ENCODE measurements at places on chromosomes 5 and 9.
A peak's percentile ranks its signal among the peaks of the same experiment; 100 is the strongest.

DNA sequence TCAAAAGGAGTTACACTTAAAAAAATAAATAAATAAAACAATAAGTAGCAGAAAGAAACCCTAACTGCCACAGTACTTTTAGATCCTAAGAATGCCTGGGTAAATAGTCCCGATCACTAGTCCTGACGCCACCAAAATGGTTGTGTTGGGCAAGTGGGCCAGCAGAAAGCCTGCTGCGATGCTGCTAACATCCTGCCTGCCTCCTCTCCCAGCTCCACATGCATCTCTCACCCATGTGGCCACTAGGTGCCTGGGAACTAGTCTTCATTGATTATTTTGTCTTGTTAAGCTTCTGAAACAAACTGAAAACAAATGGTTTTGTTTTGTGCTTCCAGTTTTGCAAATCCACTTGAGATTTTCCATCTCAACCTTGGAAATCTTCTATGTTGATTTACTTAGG lies 54.4 kb upstream of the TRAF1 start:
- DNase-seq: no peak

GRCh38 chr5:14257995-14258403 lies 114.9 kb downstream of the TRIO start:
- DNase-seq: no peak

DNA sequence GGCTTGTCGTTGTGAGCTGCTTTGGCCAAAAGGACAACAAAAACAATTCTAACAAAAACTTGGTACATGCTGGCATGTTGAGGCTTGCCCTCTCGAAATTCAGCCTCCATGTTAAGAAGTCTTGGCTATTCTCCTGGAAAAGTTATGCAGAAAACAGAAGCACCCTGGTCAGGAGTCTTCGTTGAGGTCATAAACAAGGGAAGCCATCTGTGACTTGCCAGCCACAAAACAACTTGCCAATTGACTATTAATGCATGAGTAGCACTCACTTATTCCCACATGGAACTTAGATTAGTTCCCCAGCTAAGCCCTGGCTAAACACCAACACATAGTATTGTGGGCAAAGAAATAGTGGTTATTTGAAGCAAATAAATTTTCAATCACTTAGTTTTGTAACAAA lies 521.0 kb upstream of the CHD1 start:
- no peak for DNase-seq

DNA sequence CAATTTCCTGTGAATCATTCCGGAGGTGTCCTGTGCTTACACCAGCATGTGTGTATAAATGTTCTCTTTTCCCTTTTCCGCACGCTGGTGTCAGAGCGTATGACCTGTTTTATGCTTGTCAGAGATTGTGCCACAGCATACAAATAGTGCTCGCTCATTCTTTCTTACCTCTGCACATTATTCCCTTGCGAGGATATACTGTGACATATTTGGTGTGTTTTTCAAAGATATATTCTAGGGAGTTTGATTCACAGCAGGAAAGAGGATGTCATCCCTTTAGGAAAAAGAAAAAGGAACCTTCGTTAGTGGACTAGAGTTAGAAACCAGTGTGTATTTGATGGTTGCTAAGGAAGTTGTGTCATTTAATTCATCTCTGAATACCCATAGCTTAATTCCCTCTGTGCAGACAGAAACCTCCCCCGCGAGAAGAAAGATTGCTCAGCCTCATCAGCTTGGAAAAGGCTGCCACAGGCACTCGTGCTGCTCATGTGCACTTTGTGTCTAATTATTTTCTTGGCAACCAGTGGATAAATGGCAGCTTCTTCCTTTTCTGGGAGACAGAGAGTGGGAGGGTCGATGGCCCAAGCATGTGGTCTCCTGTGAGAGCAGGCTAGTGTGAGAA lies 14.7 kb upstream of the CCIN start:
- DNase-seq: peak; percentile 84

DNA sequence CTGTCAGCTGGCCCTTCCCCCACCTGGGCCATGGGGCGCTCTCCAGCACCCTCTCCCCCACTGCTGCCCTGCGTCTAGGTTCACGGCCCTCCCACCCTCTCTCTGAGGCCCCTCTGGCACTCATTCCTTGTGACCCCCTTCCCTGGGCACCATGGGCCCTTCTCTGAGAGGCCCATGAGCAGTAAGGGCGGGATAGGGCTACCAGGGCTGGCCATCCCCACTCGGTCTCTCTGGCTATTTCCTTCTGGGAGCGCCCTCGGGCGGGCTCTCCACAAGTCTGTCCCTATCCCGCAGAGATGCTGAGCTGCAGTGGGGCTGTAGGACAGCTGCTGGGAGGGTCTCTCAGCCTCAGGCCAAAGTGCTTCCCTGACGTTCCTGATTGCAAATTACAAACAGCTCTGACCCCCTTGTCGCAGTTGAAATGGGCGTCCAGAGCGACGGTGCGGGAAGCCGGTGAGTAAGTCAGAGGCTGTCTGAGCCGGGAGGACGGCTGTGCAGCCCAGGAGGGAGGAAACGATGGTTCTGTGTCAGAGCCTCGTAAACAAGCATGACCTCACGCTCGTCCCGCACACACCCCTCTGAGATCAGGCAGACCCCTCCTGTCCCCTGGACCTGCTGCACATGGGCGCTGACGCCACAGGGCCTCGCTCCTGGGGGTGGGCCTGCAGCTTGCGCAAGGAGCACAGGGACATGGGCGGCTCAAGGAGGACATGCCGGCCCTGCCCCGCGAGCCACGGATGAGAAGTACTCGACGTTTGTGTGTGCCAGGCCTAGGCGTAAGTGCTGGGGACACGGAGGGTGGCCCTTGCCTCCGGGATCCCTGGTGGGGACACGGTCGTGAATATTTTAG lies 36.3 kb upstream of the GFPT2 start:
- DNase-seq: peak; percentile 11

DNA sequence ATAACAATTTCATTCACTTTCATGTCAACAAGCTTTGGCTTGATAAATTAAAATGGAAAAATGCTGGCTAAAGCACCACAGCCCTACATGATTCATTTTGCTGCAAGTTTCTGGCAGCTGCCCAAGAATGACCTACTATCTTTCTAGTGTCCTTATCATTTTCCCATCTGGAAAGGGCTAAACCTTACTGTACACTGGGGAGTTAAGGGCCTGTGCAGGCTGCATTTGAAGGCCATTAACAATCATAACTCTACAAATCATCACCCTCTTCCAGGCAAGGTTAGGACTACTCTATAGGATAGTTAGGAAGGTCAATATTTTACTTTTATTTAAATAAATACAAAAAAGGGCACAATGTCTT lies 579.7 kb upstream of the ZNF608 start:
- DNase-seq: peak; percentile 72

- DNase-seq: peak; percentile 0
Observed at GRCh38 chr5:155532621-155533311, 519.2 kb downstream of the KIF4B start.

- DNase-seq: peak; percentile 43
Observed at GRCh38 chr9:88458716-88459465, 70.6 kb downstream of the SPIN1 start.

GRCh38 chr5:95284572-95285408 lies at the start of gene MCTP1:
MCTP1 (minus strand) TSS chr5:95285094.
- peak; percentile 11 for DNase-seq

DNA sequence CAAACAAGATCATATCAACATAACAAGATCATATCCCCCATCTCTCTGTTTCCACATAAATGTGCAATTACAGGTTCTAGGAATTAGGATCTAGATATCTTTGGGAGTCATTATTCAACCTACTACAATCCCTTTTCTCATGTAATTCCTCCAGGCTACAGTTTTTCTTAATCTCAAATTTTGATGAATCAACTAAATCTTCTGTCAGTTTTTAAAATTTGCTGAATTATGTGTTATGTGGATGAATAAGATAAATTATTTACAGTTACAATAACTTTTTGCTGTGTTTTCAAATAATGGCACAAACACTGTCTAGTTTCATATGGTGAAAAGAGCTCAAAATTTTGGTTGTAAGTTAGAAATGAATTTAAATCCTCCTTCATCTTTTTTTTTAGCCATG lies 405.8 kb downstream of the FAM170A start:
- DNase-seq: no peak

- no peak for DNase-seq
Observed at GRCh38 chr9:77935974-77936373, 95.6 kb downstream of the GNAQ start.

DNA sequence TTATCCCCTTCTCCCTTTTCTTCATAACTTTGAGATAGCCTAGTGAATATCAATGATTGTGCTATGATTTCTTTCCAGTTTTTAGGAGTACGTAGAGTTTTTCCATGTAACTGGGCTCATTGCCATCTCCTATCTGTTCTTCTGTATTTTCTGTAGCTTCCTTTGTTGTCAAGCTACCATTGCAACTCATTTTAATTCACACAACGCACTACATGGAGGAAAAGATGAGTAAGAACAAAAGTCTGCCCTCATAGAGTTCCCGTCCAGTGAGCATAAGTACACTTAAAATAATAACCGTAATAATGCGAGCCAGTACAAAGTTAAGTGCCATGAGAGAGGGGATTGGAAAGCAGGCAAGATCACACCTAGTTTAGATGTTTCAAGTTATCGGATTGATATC lies 177.7 kb downstream of the PAM start:
- no peak for DNase-seq

GRCh38 chr9:20178197-20178596 lies 389.4 kb upstream of the SLC24A2 start:
- DNase-seq: no peak

- no peak for DNase-seq
Observed at GRCh38 chr5:79109527-79110492, 1.8 kb upstream of the BHMT start.

DNA sequence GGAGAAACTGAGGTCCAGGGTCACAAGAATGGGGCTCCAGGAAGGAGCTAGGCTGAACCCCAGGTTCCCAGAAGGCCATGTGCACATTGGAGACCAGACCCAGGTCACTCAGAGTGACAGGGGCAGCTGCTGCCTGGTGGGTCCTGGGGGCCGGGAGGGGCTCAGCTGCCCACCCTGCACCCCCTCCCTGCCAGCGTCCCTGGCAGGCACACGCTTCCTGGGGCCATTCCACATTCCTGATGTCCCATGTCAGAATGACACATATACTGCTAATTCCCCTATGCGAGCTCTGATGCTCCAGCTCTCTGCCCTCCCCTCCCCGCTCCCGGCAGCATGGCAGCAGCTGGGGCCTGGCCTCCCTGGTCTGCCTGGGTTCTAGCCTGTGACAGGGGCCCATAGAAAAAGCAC lies 14.0 kb downstream of the FGFR4 start:
- DNase-seq: no peak

GRCh38 chr5:95931079-95931833 lies 30.4 kb downstream of the ELL2 start:
- no peak for DNase-seq

Data from cardiac fibroblast (primary cell).